Activated naive CD4-positive, alpha-beta T cell treated with anti-CD3 and anti-CD28 coated beads, Interleukin-2, amount 50 U/mL, for 72 hours (primary cell): ENCODE measurements at places on chromosomes 13 and 19. TPM values are rescaled to one million over a fixed set of nuclear protein-coding genes. Genes with fewer than 3 reads are reported as not detected.

DNA sequence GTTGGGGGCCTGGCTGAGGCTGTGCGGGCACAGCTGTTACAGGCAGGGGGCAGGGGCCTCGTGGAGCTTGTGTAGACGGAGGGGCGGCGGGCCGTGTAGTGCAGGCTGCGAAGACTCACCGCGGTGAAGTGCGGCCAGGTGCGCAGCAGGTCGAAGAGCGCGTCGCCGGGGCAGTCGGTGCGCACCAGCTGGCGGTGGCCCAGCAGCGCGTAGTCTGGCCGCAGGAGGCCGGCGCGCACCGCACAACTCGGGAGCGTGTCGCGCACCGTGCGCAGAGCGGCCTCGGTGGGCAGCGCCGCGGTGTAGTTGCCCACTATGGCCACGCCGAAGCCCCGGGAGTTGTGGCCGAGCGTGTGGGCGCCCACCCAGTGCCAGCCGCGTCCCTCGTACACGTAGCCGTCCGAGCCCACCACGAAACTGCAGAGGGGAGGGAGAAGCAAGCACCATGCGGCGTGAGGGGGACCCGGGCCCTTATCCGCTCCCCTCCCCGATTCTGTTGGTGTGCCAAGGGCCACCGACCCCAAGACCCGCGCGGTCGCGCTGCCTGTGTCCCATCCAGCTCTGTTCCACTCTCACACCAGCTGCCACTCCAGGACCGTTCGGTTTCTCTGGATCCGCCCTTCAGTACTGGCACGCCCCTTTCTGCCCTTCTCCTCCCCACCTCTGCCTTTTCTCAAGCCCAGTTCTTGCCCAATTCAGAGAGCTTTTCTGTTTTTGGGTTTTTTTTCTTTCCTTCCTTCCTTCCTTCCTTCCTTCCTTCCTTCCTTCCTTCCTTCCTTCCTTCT, 5.4 kb upstream of the RASAL3 start:
- peak; percentile 37 for DNase-seq

The SELENOV gene
- total RNA-seq: not detected

The TNFSF13B gene
- 2.8 TPM for total RNA-seq

- DNase-seq: no peak
Observed at GRCh38 chr13:48412881-48413351, at the start of gene LPAR6. LPAR6 (minus strand) TSS chr13:48413113; CDS start chr13:48412423, 690 bp downstream.

GRCh38 chr19:7533281-7533885, 2.1 kb upstream of the PNPLA6 start:
- DNase-seq: no peak

The KASH5 gene
- total RNA-seq: 0.95 TPM

DNA sequence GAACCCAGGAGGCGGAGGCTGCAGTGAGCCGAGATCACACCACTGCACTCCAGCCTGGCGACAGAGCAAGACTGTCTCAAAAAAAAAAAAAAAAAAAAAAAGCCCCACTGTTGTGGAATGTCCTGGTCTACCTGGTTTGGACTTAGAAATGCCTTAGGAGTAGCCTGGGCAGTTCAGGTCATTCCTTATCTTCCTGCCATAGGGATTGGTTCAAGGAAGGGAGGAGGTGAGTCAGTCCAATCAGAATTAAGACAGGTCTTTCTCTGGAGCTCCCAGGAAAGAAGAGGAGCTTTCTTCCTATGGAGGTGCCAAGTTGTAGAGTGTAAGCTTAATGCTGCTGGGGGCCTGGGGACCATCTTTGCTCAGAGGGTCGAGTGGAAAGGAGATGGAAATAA, 44.8 kb downstream of the SIPA1L3 start:
- DNase-seq: no peak

The KRTDAP gene
- total RNA-seq: not detected

GRCh38 chr19:38434549-38435051, 1.1 kb downstream of the RYR1 start:
- DNase-seq: no peak

DNA sequence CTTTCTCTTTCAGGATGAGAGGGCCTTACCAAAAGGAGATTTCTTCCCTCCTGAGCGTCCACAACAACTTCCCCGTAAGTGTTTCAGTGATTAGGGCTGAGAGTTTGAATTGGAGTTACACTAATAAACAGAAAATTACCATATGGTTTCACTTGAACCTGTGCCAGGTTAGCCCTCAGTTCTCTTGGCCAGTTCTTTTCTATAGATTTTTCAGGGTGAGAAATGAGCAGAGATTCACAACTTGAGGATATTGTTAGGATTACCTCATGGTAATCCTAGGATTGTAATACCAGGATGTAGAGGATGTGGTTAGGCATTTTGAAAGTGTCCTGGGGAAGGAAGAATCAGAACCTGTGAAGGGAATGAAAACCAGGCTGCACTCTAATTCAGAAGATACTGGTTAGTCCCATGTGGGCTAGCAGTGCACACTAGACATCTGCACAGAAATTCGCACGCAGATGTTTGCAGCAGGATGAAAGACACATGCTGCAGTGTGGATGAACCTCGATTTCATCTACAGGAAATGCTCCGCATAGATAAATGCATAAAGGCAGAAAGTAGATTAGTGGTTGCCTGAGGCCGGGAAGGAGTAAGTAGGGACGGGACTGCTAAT, 24.1 kb downstream of the HNRNPM start:
- no peak for DNase-seq

DNA sequence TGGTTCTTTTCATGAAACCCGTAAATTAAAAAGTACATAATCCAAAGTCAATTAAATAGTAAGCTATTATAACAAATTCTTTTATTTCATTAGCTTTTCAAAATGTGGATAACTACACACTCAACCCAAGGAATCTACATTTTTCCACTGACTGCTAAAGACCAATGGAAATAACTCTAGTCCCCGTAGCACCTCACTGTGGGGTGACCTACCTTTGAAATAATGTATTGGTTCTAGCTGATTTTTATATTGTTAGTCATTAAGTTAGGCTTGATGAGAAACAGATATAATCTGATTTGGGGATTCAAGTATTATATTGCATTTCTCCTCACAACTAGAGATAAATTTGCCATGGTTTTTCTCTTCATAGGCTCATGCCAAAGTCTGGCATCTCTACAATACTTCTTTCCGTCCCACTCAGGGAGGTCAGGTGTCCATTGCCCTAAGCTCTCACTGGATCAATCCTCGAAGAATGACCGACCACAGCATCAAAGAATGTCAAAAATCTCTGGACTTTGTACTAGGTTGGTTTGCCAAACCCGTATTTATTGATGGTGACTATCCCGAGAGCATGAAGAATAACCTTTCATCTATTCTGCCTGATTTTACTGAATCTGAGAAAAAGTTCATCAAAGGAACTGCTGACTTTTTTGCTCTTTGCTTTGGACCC, 37.3 kb downstream of the KL start:
- DNase-seq: no peak

- DNase-seq: no peak
Observed at GRCh38 chr13:90171649-90172048, 1175.8 kb upstream of the MIR17HG start.

DNA sequence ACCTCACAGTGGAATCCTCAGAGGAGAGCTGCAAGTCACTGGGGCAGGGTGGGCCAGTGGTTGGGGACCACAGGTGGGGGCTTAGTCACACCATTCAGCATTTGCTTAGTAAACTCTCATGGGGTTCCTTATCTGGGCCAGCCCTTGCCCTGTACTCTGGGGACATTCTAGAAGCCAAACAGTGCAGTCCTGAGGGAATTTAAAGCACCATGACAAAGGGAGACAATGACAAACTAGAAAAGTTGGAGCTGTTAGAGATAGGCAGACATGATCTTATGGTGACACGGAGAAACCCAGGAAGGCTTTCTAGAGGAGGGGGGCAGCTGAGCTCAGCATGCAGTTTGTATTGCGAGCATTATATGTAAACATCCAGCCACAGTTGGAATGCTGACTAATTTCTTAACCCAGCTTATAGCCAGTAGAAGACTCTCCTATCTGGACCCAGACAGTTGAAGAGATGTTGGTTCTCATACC, 87.6 kb downstream of the ZNF429 start:
- DNase-seq: no peak

- DNase-seq: no peak
Observed at GRCh38 chr13:102626928-102627327, 30.1 kb downstream of the TPP2 start.
